Forelimb muscle (tissue), 1 donor: ENCODE measurements at places on chromosomes 1 and 21. TPM values are rescaled to one million over a fixed set of nuclear protein-coding genes. Genes with fewer than 3 reads are reported as not detected.
A peak's percentile ranks its signal among the peaks of the same experiment; 100 is the strongest.

ANXA9 gene
- polyA plus RNA-seq, result 2.5 TPM

DNA sequence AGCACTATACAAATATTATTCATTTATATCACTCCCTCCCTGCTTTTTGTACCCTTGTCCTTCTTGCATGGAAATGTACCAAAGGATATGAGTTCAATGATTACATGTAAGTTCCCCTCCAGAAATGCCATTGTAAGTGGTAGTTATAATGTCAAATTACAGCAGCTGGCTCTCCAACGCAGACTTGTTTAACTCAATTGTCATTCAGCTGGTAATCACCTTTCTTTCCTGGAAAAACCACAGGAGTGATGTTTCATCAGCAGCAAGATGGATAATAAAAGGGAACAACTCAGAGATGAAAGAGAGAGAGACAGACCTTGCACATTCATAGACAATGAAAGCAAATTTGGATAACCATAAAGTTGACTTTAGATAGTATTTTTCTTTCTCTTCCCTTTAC, 578.6 kb upstream of the PBX1 start:
- no peak for DNase-seq

DNA sequence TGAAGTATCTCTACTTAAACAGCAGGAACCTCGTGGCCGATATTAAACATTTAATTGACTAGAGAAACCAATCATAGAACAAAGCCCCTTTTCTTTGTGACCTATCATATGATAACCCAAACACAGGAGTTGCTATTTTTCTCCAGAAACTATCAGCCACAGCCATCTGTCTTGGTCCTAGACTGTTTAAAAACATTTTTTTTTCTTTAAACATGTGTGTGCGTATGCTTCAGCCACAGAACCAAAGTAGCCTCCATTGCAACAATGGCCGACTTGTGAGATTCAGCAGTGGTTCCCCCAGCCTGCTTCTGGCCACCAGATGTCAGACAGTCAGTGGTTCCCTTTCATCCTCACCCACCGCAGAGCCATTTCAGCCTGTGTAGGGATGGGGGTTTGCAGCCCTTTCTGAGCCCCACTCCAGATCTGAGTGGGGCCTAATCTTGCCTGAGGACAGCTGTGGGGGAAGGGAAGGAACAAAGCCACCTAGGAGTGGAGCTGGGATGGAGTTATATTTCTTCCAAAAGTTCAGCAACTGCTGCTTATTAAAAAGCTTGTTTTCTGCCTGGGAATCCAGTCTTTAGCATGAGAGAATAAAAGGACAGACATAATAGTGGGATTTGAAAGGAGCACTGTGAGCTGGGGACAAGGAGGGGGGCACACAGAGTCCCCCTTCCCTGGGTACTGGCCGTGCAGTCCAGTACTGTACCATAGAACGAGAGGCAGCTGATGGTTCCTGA, 11.7 kb upstream of the IGSF3 start:
- no peak for DNase-seq

CR1L gene
- 0.52 TPM for polyA plus RNA-seq

DNA sequence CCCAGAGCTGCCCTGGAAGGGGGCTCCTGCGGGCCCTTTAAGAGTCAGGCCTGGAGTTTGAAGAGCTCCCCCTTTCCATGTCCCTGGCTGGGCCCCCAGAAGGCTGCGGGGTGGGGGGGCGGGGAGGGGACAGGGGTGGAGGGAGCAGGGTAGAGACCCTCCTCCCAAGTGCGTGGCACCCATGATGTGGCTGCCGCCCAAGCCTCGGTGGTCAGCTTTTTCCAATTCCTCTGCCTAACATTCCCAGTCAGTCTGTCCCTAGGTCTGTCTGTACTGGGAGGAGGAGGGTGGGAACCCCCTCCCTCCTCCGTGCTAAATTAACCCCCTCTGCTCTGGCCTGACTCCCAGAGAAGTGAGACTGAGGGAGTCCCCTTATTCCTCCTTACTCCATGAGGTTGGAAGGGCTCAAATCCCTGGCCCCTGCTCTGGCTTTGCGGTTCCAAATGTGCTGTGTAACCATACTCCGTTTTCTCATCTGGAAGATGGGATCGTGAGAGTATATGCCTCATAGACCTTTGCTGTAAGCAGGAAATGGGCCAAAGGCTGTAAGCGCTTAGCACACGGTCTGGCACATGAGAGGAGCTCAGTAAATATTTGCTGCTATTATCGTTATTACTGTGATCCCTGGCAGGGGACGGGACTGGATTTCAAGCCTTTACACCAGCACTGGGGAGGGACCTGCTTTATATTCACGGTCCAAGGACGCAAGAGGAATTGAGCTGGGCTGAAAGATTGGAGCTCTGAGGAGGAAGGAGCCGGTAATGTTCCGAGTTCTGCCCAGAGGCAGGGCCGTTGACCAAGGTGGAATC, 658 bp upstream of the COL16A1 start:
- DNase-seq, result peak; percentile 69

LENEP gene
- polyA plus RNA-seq, result not detected

CD34 gene
- 147 TPM for polyA plus RNA-seq

- DNase-seq, result no peak
Observed at GRCh38 chr1:178868706-178869105, 2.2 kb downstream of the ANGPTL1 start.

GRCh38 chr1:234475167-234475793, 3.7 kb downstream of the TARBP1 start:
- DNase-seq, result no peak

DNA sequence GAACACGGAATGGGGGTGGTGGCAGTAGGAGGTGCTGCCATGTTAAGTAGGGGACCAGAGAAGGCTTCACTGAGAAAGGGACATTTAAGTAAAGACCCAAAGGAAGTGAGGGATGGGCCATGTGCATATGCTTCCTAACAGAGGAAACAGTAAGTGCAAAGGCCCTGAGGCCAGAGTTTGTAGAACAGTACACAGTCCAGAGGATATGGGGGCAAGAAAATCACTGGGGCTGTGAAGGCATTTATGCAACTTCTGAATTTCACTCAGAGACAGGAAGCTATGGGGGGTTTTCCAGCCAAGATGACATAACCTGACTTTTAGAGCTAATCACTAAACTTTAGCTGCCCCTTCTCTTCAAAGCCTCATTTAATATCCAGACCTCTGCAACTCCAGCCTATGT, 202.5 kb upstream of the EDN2 start:
- no peak for DNase-seq

CLEC20A gene
- not detected for polyA plus RNA-seq

PHTF1 gene
- 13.8 TPM for polyA plus RNA-seq

DNA sequence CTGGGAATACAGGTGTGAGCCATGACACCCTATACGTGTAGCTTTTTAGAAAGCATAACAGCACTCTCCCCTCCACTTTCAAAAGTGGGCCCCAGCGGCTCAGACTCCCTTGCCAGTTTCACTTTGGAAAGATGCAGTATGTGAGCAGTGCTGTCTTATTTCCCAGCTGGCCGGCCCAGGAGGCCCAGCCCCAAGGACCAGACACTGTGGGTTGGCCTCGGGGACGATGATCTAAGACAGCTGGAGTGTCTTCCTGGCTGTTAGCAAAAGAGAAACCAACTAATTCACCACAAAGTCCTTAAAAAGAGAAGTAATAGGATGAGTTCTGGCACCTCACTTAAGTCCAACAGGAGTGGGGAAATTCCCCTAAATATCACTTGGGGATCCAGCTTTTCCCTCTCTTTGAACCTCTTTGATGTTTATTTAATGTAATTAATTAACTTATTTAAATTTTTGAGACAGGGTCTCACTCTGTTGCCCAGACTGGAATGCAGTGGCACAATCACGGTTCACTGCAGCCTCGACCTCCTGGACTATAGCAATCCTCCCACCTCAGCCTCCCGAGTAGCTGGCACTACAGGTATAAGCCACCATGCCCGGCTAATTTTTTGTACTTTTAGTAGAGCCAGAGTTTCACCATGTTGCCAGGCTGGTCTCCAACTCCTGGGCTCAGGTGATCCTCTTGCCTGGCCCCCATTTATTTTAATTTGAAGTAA, 17.6 kb upstream of the CLIC4 start:
- no peak for DNase-seq

BGLAP gene
- 3.1 TPM for polyA plus RNA-seq

DNA sequence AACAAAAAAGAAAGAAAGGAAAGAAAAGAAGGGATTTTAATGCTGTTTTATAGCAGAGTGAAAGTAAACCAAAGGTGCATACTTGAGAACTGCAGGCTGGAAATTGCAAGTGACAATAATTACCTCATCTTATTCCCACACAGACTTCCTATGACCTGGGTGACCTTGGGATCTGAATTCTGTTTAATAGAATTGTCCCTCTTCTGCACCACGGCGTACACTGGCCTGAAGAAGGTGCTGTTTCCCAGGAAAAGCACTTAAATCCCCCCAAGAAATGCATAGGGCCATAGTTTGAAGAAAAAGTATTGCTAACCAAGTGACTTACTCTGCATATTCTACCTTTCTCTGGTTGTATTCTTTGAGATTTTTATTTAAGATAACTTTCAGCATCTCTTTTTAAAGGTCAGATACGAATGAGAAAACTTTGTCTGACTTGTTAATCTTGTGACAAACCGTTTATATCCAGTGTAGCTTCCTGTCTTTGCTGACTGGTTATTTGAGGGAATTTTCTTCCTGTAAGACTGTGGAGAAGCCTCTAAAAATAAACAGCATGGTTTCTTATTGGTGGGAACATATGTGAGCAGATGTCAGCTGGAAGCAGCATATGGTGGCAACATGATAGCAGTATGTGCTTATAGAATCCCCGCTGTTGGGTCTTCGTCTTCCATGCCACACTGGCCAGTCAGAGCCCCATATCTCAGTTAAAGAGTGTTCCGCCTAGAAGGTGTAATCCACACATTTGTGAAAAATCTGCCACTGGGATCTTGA, 16.3 kb downstream of the TGFB2 start:
- no peak for DNase-seq

CAMTA1 gene
- 43.5 TPM for polyA plus RNA-seq

TLCD4 gene
- 12.7 TPM for polyA plus RNA-seq

- DNase-seq, result no peak
Observed at GRCh38 chr1:28111157-28111556, 22.7 kb upstream of the EYA3 start.

- peak; percentile 20 for DNase-seq
Observed at GRCh38 chr1:111139324-111139955, 453 bp downstream of the DRAM2 start.

ACOT11 gene
- polyA plus RNA-seq, result 5.1 TPM

GRCh38 chr1:228323401-228323800, 83.2 kb downstream of the TRIM11 start:
- no peak for DNase-seq

KCNJ9 gene
- polyA plus RNA-seq, result 0.10 TPM

GRCh38 chr1:114328361-114328904, 174.8 kb upstream of the SYT6 start:
- DNase-seq, result no peak

FALEC gene
- polyA plus RNA-seq, result 1.1 TPM

DNA sequence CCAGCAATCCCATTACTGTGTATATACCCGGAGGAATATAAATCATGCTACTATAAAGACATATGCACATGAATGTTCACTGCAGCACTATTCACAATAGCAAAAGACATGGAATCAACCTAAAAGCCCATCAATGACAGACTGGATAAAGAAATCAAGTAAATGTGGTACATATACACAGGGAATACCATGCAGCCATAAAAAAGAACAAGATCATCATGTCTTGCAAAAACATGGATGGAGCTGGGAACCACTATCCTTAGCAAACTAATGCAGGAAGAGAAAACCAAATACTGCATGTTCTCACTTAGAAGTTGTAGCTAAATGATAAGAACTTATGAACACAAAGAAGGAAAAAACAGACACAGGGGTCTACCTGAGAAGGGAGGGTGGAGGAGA, 6.4 kb upstream of the ANGPTL3 start:
- no peak for DNase-seq

GRCh38 chr1:226688056-226688748, 50.9 kb downstream of the ITPKB start:
- DNase-seq, result no peak

DNA sequence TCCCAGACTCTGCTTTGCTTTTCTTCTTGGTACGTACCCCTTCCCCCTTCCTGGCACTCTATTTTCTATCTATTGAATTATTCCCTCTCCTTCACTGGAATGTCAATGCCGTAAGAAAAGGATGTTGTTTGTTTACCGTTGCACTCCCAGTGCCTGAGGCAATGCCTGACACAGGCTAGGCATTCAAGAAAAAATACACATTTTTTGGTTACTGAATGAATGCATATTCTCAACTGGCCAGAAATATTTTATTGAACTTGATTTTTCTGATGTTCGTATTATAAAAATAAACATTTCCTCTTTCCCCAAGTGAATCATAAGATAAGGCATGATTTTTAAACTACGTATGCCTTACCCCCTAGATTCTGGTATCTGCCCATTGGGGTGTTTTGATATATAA, 41.2 kb downstream of the GNG12 start:
- DNase-seq, result no peak

GRCh38 chr1:228318823-228319241, 87.8 kb downstream of the TRIM11 start:
- DNase-seq, result no peak

DNA sequence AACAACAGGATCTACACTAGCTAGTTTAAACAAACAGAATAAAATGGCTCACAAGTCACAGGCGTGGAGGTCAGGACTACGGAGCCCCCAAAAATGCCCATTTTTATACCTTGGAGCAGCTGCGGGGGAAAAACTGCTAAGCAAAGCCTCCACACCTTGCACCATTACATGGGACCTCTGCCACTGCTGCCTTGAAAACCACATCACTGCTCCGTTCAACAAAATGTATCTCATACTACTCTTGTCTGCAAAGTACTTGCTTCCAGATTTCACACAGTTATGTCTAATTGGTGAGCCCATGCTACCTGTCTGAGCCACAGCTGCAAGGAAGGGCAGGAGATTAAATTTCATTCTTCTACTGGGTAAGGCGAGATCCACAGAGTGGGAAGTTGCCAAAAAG, 24.4 kb downstream of the MRPL39 start:
- no peak for DNase-seq

- peak; percentile 79 for DNase-seq
Observed at GRCh38 chr1:226738995-226739695, at the start of gene ITPKB. TSS of gene ITPKB (minus strand) at chr1:226739282. CDS start at chr1:226737458, 1,824 bp downstream.

GRCh38 chr1:109918671-109919070, 8.0 kb downstream of the CSF1 start:
- no peak for DNase-seq

- DNase-seq, result no peak
Observed at GRCh38 chr1:12173631-12174121, 6.9 kb downstream of the TNFRSF1B start.

DNA sequence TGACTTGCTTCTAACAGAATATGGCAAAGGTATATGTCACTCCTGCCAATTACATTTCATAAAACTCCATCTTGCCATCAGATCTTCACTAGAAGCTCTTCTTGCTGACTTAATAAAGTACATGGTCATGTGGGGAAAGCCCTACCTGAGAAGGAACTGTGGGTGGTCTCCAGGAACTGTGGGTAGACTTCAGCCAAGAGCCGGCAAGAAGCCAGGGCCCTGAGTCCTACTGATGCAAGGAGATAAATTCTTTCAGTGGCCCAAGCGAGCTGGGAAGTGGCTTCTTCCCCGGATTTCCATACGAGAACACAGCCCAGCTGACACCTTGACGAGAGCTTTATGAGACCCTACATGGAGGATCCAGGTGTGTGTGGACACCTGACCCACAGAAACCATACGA, 228.7 kb downstream of the SMYD3 start:
- DNase-seq, result no peak
